Stimulated activated CD8-positive, alpha-beta memory T cell treated with anti-CD3 and anti-CD28 coated beads, Interleukin-12 subunit alpha, Interleukin-12 subunit beta, amount 100 ng/mL, for 1 hour (primary cell): ENCODE measurements at places on chromosomes 13 and 19.

- DNase-seq, result no peak
Measured at GRCh38 chr13:27489456-27489855, 39.1 kb upstream of the MTIF3 start.

DNA sequence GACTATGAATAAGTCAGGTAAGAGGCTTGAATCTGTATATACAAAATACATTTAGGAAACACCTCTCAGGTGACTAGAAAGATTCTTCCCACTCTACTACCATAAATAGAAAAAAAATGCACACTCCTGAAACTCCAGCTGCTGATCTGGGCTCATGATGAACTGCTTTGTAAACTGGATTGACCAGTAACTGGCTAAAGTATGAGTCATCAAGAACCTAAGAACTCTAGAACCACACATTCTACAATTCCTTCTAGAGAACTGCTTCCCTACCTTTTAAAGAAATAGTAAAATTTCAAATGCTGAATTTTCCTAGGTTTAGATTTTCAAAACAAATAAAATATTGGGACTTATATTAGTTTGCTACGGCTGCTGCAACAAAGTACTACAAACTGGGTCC lies 55.2 kb downstream of the ELF1 start:
- DNase-seq, result no peak

GRCh38 chr13:39538816-39539790 lies 63.9 kb downstream of the LHFPL6 start:
- DNase-seq, result no peak

GRCh38 chr13:48232420-48233045 lies 473 bp upstream of the ITM2B start:
- no peak for DNase-seq

DNA sequence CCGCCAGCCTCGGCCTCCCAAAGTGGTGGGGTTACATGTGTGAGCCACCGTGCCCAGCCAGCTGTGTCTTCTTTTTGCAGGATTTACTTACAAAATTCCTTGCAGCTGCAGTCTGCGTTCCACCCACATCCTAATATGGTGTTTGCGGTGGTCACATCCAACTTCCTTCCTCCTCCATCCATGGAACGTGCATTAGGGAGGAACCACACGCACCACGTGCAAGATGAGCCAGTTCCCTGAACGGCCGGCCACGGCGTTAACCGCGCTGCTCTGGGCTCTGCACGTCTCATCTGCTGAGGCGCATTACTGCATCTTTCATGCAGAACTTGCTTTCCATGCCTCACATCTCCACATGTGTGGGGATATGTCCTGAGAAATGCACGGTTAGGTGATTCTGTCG lies 13.0 kb upstream of the SIGLEC11 start:
- no peak for DNase-seq

DNA sequence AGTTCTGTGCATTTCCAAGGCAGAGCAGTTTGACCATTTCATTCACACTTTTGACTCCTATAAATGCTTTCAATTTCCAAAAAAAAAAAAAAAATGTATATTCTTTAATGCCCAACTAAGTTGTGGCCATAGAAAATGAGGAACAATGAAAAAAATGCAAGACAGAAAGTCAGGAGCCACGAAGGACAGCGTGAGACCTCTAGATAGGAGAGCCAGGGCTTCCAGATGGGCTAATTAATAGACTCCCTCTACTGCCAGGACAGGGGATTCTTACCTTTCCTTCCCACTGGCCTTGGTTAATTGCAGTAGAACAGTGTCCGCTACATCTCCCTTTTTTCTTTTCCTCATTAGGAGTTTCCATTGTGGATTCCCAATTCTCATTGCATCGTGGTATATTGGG lies 8.6 kb downstream of the FPR3 start:
- no peak for DNase-seq

DNA sequence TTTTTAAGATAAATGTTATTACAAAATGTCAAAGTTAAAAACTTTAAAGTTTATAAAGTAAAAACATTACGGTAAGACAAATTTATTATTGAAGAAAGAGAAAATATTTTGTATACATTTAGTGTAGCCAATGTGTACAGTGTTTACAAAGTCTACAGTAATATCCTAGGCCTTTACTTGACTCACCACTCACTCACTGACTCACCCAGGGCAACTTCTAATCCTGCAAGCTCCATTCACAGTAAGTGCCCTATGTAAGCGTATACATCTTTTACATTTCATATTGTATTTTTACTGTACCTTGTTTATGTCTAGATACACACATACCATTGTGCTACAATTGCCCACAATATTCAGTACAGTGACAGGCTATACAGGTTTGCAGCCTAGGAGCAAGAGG lies 448.2 kb downstream of the KCTD12 start:
- no peak for DNase-seq

DNA sequence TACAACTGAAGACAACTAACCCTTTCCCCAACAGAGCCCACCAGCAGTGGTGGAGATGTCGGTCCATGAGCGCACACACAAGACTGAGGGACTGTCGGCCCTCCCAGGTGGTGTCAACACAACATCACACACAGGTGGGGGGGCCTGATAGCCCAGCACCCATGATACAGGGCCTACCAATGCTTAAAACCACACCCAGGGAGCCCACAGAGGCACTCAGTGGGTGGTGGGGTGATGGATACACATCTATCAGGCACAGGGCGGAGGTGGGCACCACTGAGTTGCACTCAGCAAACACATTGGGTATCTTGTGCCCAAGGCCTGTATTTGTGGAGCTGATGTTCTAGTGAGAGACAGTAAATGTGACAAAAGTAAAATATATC lies 7.0 kb upstream of the ZFP36 start:
- no peak for DNase-seq

DNA sequence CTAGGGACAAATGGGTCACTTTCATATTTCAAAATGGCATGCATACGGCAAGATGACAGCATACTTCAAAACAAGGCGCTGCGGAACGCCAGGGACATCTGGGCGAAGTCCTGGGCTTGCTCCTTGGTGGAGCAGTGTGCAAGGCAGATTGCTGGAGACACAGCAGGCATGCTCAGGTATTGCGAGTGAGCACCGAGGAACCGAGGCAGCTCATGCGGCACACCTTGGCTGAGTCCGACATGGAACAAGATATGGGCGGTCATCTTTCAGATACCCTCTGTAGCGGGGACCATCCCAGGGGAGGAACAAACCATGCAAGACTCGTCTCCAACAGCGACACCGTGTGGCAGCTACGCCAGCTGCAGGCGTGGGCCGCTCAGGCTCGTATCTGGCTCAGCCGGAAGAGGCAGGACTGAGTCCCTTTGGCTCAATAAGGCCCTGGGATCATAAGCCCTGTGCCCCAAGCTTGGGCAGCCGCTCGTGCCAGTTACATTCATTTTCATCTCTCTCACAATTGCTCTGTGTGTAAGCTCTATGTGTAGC lies 112.4 kb downstream of the NUFIP1 start:
- no peak for DNase-seq

DNA sequence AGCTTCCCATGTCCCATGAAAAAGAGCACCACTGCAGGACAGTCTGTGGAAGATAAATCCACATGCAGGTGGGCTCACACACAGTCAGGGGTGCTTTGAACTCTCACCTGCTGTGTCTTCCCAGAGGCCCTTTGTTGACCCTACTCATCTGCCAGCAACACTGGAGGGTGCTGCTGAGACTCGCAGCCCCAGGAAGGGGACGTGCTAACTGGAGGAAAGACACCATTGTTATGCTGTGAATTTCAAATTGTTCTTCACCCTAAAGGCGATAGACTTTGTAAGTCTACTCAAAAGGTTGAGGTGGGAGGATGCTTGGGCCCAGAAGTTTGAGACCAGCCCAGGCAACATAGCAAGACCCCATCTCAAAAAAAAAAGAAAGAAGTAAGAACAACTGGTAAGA lies 107.3 kb upstream of the SERP2 start:
- no peak for DNase-seq

DNA sequence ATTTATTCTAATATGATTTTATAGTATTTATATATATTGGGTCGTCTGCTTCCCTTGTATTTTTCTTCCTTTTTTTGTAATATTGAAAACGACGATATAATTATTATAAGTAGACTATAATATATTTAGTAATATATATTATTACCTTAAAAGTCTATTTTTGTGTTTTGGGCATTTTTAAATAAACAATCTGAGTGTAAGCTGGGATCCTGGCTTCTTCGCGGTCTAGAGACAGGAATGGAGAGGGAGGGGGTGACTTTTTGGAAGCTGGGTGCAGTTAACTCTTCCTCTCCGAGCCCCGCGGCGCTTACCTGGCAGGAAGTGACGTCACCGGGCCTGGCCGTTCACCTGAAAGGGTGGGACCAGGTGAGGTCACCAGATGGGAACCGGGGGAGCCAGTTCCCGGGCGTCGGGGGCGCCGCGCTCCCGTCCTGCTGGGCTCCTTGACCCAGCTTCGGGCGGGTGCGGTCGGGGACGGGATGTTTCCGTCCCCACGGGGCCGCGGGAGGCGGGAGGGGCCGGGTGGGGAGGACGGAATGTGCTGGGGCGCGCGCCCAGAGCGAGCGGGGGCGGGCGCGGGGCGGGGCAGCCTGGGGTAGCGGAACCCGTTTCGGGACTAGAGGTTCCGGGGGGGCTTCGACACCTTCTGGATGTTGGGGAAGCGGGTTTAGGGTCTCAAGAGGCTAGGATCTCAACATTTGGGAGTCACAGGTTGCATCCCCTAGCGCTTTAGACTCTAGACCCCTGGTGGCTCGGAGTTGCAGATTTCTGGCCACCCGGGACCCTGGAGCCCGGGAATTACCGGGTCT lies 2.8 kb downstream of the ZFP36 start:
- DNase-seq, result peak; percentile 91

DNA sequence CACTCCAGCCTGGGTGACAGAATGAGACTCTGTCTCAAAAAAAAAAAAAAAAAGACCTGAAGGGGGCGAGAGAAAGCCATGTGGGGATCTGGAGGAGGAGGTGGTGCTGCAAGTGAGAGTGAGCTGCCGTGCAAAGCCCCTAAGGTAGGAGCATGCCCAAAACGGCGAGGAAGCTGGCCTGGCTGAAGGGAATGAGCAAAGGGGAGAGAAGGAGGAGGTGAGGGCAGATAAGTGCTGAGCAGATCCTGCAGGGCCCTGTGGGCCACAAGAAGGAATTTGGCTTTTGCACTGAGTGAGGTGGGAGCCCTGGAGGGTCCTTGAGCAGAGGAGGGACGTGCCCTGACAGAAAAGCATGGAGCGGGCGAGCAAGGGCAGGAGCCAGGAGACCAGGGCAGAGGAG lies 19.4 kb upstream of the ADGRE5 start:
- no peak for DNase-seq

DNA sequence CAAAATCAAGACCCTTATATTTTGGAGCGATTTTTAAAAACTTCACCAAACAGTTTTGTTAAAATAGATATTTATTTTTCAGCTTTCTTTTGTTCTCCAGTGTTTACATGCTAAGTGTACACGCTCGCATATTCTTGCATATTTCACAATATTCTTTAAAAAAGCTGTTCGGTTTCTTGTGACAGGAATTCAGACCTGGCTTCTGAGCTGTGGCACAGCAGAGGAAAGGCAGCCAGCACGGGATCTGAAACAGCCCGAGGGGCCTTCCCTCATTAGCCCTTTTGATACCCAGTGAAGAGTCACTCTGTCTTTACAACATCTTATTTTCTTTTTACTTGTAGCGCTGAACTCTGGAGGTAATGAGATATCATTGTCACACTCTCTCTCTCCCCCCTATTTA lies 234.0 kb downstream of the B3GLCT start:
- DNase-seq, result no peak

- DNase-seq, result no peak
Measured at GRCh38 chr13:39536906-39537305, 66.1 kb downstream of the LHFPL6 start.

DNA sequence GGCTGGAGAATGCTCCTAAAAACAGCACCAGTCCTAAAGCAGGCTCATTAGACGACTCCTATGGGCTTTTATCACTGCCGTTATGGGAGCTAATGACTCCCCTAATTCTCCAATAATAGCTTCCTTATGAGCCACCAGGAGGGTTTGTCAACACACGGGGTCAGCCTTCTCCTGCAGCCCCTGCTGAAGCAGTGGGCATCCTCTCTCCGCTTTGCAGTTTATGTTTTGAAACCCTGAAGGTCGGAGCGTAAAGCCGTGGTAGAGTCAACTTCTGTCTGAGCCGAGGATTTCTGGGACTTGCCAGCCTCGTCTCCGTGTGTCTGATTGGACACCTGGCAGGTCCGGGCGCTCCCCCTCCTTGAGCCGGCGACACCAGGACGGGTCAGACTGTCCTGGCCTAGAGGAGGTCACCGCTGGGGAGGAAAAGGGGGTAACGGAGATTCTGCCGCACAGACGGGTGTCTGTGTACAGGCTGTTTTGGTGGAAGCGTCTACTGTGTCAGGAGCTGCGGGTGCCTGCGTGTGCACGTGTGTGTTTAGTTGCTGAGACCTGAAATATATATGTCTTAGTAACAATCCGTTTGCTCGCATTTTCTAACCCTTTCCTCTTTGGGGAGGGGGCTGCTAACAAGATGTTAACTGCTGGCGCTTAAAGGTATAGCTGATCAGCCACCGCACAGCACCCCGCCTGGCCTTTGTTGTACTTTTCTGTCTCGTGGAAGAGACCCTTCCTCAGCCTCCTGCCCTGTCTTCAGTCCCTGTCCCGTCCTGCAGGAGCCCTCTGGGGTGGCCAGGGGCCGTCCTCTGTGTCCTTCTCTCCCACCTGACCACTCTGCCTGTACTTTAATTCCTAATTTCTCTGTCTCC lies 1.9 kb downstream of the KDM4B start:
- no peak for DNase-seq

- DNase-seq, result no peak
Measured at GRCh38 chr19:49020931-49021895, 2.9 kb downstream of the CGB3 start.

DNA sequence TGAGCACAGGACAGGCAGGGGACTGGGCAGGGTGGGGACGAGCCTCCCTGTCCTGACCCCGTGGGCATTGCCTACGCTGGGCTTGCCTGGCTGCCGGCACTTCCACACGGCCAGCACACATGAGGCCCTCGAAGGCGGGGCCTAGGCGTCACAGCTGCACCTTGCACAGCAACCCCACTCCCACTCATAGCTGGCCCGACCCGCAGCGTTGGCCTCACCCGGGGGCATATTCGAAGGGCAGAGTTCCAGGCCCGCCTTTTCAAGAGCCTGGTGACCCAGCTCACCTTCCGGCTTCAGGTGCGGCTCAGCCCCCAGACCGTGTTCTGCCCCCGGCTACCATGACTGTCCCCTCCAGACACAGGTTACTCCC lies 16.9 kb upstream of the PROZ start:
- no peak for DNase-seq
